Activated CD4-positive, alpha-beta T cell treated with anti-CD3 and anti-CD28 coated beads for 24 hours (primary cell): ENCODE measurements at places on chromosomes 6 and 20.

- no peak for DNase-seq
Observed at GRCh38 chr20:4774207-4774606, 52.5 kb downstream of the PRND start.

GRCh38 chr6:17813542-17813941 lies 106.8 kb upstream of the NUP153 start:
- DNase-seq: no peak

DNA sequence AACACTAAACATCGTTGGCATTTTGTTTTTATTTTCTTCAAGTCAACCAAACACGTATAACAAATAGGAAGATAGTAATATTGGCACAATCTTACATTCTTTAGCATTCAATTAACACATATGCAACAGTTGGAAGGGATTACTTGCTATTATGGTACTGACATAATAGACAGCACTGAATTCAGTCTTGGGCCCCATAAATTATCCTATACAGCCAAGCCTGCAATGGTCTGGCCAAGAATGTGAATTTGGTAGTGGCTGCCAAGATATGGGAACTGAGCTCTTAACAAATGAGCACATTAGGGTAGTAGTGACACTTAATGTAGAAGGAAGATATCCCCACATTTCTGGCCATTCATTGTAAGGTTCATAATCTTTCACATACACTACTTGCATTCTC lies 44.8 kb upstream of the ARHGAP18 start:
- no peak for DNase-seq

DNA sequence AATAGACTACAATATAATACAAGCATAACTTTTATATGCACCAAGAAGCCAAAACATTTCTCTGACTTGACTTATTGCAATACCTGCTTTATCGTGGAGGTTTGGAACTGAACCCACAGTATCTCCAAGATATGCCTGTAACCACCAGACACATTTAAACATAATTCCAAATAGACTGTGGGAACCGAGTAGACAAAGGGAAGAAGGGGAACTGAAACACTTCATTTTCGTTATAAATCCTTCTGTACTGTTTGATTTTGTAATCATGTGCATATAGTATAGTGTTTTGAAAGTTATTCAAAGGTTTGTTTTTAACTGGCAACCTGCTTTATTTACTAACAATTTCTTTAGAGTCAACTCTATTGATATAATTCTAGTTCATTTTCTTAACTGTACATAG lies 154.9 kb upstream of the BEND6 start:
- DNase-seq: no peak

DNA sequence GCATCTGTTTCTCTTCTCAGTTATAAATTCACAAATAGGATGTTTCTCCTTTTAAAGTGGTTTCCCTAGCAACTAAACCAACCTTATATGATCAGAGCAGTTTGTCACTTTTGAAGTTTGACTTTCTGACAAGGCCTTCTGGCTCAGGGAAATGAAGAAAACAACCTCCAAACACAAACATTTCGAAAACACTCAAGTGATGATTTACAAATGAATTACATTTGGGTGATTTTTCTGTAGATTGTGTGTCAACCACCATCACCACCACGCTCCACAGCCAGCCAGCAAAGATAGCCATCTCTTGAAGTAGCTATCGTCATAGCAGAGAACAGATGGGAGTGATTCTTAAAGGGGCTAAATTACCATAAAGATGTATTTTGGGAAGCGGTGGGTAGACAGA lies 16.5 kb upstream of the MLIP start:
- DNase-seq: no peak

GRCh38 chr6:40373267-40373666 lies 213.9 kb downstream of the LRFN2 start:
- no peak for DNase-seq

GRCh38 chr20:61629602-61630390 lies 377.7 kb downstream of the CDH4 start:
- DNase-seq: no peak

DNA sequence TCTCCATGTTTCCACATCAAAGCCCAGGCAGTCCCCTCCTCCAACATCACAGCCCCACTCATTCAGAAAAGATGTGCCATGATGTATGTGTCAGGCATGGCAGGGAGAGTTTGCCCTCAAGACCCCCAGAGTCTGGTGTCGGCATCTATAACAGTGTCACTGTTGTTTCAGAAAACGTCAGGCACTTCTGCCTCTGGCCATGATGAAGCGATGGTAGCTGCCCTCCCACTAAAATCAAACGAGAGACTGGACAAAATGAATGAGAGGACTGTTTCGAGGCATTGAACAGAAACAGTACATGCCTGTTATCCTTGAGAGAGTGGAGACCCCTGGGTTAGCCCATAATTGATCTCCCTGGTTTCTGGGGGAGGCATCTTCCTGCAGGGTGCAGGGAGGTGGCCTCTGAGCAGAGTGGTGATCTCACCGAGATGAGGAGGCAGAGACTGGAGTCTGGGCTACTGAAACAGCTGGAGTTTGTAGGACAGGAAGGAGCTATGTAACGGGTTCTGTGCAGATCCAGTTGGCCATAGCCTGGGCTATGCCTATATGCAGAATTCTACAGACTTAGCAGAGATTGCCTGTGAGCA lies 144.5 kb downstream of the SYCP2 start:
- no peak for DNase-seq

DNA sequence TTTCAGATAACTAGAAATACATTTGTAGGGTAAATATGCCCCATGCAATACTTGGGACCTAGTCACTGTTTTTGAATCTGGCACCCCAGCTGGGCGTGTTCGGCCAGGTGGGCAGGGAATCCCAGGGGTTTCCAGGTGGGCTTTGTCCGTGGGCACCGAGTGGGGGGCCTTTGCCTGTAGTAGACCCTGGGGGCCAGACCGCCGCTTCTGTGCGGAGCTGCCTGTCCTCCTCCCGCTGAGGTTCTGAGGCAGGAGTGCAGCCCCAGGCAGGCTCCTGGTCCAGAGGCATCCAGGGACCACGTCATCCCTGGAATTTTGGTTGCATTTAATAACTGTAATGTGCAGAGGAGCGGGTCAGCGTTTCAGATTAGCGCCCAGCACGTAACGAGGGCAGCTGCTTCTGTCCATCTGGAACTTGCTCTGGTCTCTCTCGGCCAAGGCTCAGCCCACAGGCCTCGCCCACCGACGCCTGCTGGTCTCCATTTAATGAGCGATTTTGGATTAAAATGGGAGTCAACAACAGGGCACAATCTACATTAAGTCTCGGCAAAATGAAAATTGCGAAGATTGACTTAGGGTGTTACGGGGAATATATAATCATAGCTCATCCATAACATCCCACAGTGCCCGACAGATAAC lies 12.8 kb downstream of the BHLHE23 start:
- DNase-seq: no peak

DNA sequence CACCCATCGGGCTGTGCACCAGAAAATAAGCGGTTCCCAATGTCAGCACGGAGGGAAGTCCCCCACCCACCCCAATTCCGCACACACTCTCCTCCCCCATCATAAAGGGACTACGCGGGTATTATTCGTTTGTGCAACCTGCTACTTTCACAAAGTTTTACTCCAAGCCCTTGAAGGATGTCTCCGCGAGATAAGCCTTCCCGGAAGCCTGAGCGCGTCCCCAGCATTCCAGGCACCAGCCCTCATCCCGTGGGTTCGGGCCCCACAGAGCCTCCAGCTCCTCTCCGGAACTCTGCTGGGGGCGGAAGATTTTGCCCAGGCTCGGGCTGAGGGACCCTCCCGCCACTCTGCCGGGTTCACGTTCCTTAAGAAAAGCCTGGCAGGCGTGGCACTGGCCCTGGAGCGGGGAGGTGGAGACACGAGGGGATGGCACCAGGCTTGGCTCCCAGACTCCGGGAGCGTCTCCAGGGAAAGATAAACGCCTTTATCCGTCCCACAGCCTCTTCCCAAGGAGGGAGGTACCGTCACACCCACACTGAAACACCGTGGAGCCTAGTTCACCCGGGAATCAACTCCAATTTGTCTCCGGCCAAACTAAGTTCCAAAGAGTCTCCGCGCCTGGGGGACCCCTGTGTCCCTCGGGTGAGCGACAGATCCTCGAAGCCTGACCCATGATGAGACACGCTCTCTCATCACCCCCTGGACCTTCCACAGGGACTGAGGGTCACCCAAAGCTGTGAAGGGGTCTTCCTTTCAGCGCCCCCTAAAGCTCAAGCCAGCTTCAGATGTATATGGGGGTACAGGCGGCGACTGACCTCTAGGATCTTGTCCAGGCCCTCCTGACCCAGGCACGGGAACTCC lies 934 bp downstream of the KCNK5 start:
- peak; percentile 40 for DNase-seq

DNA sequence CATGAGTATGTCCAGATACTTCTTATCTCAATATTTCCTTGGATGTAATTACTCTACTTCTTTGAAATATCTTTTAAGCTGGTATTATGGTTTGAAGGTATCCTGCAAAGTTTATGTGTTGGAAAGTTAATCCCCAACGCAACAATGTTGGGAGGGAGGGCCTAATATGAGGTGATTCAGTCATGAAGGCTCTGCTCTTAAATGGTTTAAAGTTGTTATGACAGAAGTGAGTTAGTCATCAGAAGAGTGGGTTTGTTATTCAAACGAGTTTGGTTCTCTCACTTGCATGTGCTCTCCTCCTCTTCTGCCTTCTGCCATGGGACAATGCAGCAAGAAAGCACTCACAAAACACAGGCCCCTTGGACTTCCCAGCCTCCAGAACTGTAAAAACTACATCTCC lies 176.3 kb downstream of the KCNQ5 start:
- DNase-seq: no peak

DNA sequence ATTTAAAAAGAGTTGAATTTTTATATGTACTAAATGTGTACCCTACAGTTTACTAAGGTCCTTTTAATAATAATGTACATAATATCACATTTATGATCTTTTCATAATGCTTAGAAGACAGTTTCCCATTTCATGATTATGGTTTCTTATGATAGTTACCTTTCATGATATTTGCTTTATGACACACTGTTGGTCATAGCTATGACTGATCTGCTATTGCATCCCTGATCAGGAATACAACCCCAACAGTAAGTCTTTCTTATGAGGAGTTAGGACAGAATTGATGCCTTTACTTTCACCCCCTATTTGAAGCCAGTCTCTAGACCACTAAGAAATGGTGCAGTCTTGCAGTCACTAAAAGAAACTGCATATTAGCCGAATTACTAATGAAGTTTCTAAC lies 31.0 kb downstream of the LCA5 start:
- no peak for DNase-seq

GRCh38 chr6:45201484-45201883 lies 126.6 kb upstream of the RUNX2 start:
- no peak for DNase-seq

DNA sequence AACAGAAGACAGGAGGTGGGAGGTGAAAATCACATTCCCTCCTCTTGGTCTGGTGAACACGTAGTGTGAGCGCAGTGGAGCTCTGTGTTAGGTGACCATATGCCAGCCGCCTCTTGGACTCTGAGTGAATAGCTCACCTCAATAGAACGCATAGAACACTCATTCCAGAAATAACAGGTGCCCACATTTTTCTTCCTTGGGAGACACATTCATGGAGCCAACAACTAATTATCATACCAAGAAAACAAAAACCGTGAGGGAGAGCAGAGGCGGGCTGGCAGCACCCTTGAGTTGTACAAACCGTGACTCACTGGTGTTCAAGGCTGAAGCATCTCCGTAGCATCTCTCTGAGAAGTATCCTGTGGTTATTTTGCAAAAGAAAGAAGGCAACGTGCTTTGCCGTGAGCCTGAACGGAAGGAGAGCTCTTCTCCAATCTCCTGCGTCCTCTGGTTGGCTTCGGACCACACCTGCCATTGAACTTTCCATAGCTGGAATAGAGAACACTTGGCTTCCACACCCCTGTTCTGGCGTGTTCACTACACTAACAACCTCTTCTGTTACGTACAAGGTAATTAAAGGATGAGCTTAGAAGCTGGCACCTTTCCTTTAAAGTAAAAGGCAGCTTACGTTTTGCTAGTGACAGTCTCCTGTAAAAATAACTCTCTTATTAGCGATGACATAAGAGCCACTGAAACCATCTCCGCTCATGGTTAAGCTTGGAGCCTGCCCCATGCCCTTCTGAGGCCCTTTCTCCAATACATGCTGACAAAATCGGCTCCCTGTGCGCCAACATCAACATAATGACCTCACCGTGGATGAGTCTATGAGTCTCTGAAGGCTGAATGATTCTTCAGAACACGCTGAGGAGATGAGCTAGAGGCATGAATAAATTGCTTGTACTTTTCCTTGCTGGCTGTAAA lies 30.2 kb upstream of the SGK1 start:
- no peak for DNase-seq

- no peak for DNase-seq
Observed at GRCh38 chr20:7137395-7138151, 370.1 kb downstream of the BMP2 start.

DNA sequence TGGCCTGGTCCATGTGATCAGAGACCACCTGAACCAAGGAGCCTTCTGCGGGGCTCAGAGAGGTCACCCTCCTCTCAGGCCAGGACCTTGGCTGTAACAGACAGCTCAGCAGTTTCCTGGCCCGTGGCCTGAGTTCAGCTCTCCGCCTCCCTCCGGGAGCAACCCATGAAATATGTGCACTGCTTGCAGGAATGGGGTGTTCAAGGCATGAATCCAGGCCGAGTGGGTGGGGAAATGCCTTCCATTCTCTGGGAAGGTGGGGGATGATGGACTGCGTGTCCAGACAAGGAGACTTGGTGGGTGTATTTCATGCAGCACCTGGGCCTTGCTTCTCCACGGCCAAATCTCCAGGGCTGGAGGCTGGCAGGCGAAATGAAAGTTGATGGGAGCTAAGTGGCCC lies 46.0 kb downstream of the SIRPA start:
- no peak for DNase-seq

GRCh38 chr20:49799698-49800097 lies 12.9 kb upstream of the SLC9A8 start:
- no peak for DNase-seq

- no peak for DNase-seq
Observed at GRCh38 chr20:54176610-54177009, 2.8 kb upstream of the CYP24A1 start.

GRCh38 chr20:34311118-34312023 lies 8.2 kb upstream of the AHCY start:
- DNase-seq: no peak

GRCh38 chr20:40991181-40991889 lies 37.3 kb upstream of the TOP1 start:
- DNase-seq: no peak

DNA sequence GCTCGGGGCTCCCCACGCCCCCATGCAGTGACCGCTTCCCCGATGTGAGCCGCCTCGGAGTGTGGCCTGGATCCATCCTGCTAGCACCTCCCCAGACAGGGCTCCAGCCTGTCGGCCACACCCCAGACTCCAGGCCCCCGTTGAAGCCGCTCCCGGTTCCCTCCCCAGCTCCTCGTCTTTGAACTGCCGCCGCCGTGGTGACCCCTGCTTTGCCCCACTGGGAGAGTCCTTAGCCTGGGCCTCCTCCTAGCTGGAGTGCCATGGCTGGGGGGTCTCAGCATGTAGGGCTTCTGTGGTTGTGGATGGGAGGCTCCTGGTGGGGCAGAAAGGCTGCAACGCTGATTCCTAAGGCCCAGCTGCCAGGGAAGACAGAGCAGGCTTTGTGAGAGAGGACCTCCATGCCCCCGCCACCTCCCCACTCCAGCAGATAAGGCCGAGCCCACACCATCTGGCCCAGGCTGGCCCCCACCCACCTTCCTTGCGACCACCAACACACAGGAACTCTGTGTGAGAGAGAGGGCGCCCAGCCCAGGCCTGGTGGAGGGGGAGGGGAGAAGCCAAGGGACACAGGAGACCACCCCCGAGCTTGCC lies 11.4 kb downstream of the FOXS1 start:
- no peak for DNase-seq
